Mucosa of descending colon (tissue), 3 donors: ENCODE measurements at places on chromosomes 1 and 21. TPM values are rescaled to one million over a fixed set of nuclear protein-coding genes. Genes with fewer than 3 reads are reported as not detected.

PTPRU gene
- total RNA-seq = 2.2 TPM

GNG12 gene
- 191 TPM for total RNA-seq

NUDC gene
- total RNA-seq = 43.1 TPM

LEFTY2 gene
- total RNA-seq = 0.35 TPM

TCHHL1 gene
- total RNA-seq = not detected

NEGR1 gene
- 47.9 TPM for total RNA-seq

C1orf94 gene
- not detected for total RNA-seq
